Activated CD8-positive, alpha-beta memory T cell treated with anti-CD3 and anti-CD28 coated beads, Interleukin-2, amount 10 ng/mL, durations not matched to agents 7 days and 5 days (primary cell): ENCODE measurements at places on chromosomes 3 and 15. TPM values are rescaled to one million over a fixed set of nuclear protein-coding genes. Genes with fewer than 3 reads are reported as not detected.

- DNase-seq = no peak
- no peaks in the 10 kb centered on the region for H3K27me3 ChIP-seq
- H3K27ac ChIP-seq = no peak overlapping the region
- H3K4me1 ChIP-seq = no peaks in the 10 kb centered on the region
These were observed 512.7 kb upstream of the CDIN1 start for GRCh38 chr15:36066757-36067156.

- H3K27me3 ChIP-seq = peaks cover 56% of the 10 kb centered on the region
- no peak for DNase-seq
- H3K36me3 ChIP-seq = no peaks in the 10 kb centered on the region
- H3K4me3 ChIP-seq = no peak overlapping the region
- H3K4me1 ChIP-seq = no peaks in the 10 kb centered on the region
- no peak overlapping the region for H3K27ac ChIP-seq
These were observed 67.5 kb downstream of the RPL22L1 start for GRCh38 chr3:170802164-170803151.

BTLA gene
- total RNA-seq = 16.2 TPM

SEMA3G gene
- total RNA-seq = 0.28 TPM

GRCh38 chr3:79018671-79019136 is 749.1 kb downstream of the ROBO1 start:
- no peak for DNase-seq
- no peaks in the 10 kb centered on the region for H3K36me3 ChIP-seq
- H3K27me3 ChIP-seq = peaks cover 12% of the 10 kb centered on the region
- H3K4me3 ChIP-seq = no peak overlapping the region
- H3K4me1 ChIP-seq = no peaks in the 10 kb centered on the region

GRCh38 chr3:64903006-64903405 is 215.2 kb upstream of the ADAMTS9 start:
- no peaks in the 10 kb centered on the region for H3K4me1 ChIP-seq
- H3K36me3 ChIP-seq = no peaks in the 10 kb centered on the region
- no peak overlapping the region for H3K4me3 ChIP-seq
- no peak overlapping the region for H3K27ac ChIP-seq
- no peak for DNase-seq

GRCh38 chr3:119018690-119019463 is 15.8 kb downstream of the IGSF11 start:
- DNase-seq = no peak
- H3K27me3 ChIP-seq = peaks cover 16% of the 10 kb centered on the region
- H3K36me3 ChIP-seq = no peaks in the 10 kb centered on the region
- H3K4me3 ChIP-seq = no peak overlapping the region

DNA sequence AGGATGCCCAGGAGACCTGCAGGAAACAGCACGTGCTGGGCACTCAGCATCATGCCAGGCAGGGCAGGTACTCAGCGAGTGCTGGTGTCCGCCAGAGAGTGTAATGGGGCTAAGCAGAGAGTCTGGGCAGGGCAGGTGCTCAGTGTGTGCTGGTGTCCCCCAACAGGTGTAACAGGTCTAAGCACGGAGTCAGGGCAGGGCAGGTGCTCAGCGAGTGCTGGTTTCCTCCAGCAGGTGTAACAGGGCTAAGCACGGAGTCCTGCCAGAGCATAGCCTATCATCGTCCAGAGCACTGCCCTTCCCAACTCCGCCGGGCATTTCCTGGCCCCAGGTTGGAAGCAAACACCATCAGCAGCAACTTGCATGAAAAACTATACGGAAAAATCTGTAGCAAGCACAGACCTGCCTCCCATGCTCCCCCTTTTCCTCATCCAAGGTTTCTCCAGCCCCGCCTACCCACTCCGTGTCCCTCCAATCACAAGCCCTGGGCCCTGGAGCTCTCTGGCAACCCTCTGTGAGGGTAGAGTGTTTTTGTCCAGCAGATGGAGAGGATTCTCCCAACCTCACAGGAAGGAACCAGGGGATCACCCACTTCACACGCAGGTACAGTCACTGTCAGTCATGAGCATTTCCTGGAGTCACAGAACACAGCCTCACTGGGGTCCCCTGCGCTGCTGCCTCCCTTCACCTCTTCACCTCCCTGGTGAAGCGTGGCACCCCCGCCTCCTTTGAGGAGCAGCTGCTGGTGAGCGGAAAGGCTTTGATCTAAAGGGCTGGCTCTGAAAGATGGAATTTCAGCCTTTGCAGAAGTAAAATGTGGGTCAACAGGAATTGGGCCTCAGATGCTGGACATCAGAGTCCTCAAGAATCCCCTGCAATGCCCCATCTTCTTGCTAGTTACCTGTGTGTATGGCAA is 302.5 kb downstream of the OCA2 start:
- H3K4me3 ChIP-seq = no peak overlapping the region
- H3K4me1 ChIP-seq = no peaks in the 10 kb centered on the region
- H3K27me3 ChIP-seq = no peaks in the 10 kb centered on the region
- no peak for DNase-seq
- no peak overlapping the region for H3K27ac ChIP-seq
- H3K36me3 ChIP-seq = no peaks in the 10 kb centered on the region

DNA sequence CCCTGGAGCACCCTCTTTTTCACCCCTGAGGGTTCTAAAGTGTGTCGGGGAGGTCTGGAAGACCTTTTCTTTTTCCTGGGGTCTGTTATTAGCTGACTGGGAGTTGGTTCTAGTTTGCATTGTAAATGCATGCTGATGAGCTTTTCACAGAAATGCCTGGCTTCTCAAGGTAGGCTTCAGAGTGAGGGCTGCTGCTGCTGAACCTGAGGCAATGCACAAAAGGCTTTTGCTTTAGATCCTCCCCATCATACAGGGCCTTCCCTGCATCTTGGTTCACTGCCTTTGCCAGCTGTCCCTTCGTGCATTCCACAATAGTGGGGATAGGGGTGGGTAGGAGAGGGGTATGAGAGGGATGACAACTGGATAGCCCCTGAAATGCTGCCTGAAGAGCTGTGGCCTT is 46.6 kb downstream of the FAH start:
- H3K27me3 ChIP-seq = peaks cover 3% of the 10 kb centered on the region
- no peak for DNase-seq
- H3K4me1 ChIP-seq = no peaks in the 10 kb centered on the region
- no peak overlapping the region for H3K4me3 ChIP-seq
- H3K27ac ChIP-seq = no peak overlapping the region
- no peaks in the 10 kb centered on the region for H3K36me3 ChIP-seq

PRTG gene
- total RNA-seq = not detected

MEGF11 gene
- not detected for total RNA-seq

DNA sequence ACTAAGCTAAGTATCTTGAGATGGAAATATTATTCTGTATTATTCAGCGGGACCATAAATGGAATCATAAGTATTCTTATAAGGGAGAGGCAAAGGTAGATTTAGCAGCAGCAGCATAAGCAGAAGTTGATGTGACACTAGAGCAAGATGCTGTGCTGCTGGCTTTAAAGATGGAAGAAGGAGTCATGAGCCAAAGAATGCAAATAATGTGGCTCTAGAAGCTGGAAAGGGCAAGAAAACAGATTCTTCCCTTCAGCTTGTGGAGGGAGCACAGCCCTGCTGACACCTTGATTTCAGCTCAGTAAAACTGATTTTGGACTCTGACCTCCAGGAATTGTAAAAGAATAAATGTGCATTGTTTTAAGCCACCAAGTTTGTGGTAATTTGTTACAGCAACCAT is 144.2 kb upstream of the ANKRD28 start:
- no peak overlapping the region for H3K27ac ChIP-seq
- no peaks in the 10 kb centered on the region for H3K27me3 ChIP-seq
- no peaks in the 10 kb centered on the region for H3K4me1 ChIP-seq

CHRM5 gene
- total RNA-seq = not detected

- peaks cover 2% of the 10 kb centered on the region for H3K27me3 ChIP-seq
- H3K36me3 ChIP-seq = no peaks in the 10 kb centered on the region
- no peak overlapping the region for H3K27ac ChIP-seq
- DNase-seq = no peak
- H3K4me3 ChIP-seq = no peak overlapping the region
- H3K4me1 ChIP-seq = no peaks in the 10 kb centered on the region
These were observed 290.5 kb upstream of the GADL1 start for GRCh38 chr3:31185062-31185357.

GRCh38 chr3:17367171-17367570 is 375.3 kb downstream of the TBC1D5 start:
- H3K36me3 ChIP-seq = peaks cover 11% of the 10 kb centered on the region
- H3K27me3 ChIP-seq = no peaks in the 10 kb centered on the region
- no peak for DNase-seq
- no peak overlapping the region for H3K27ac ChIP-seq
- H3K4me1 ChIP-seq = peaks cover 3% of the 10 kb centered on the region

GSK3B gene
- total RNA-seq = 35.1 TPM

RNU5B-1 gene
- total RNA-seq = 15.8 TPM

- no peaks in the 10 kb centered on the region for H3K27me3 ChIP-seq
- H3K4me3 ChIP-seq = peak within 1 kb of the TSS; percentile 42
- H3K4me1 ChIP-seq = peaks cover 22% of the 10 kb centered on the region
- DNase-seq = no peak
- H3K36me3 ChIP-seq = peaks cover 4% of the 10 kb centered on the region
These were observed at the start of gene TAGLN3 for GRCh38 chr3:111998636-111999483. TSS of gene TAGLN3 (plus strand) at chr3:111998922. CDS start at chr3:111999423, 501 bp downstream.

- no peaks in the 10 kb centered on the region for H3K27me3 ChIP-seq
- H3K4me1 ChIP-seq = peaks cover 14% of the 10 kb centered on the region
- no peak for DNase-seq
These were observed 44.3 kb upstream of the EIF3J start for GRCh38 chr15:44492672-44493071.

GRCh38 chr15:40136470-40137302 is 24.2 kb upstream of the BUB1B start:
- no peaks in the 10 kb centered on the region for H3K36me3 ChIP-seq
- no peak overlapping the region for H3K27ac ChIP-seq
- peaks cover under 1% of the 10 kb centered on the region for H3K27me3 ChIP-seq
- no peak for DNase-seq

IGF2BP2 gene
- not detected for total RNA-seq

- H3K36me3 ChIP-seq = no peaks in the 10 kb centered on the region
- H3K27me3 ChIP-seq = no peaks in the 10 kb centered on the region
These were observed 88.3 kb upstream of the UBE3A start for GRCh38 chr15:25527118-25527517.

DNA sequence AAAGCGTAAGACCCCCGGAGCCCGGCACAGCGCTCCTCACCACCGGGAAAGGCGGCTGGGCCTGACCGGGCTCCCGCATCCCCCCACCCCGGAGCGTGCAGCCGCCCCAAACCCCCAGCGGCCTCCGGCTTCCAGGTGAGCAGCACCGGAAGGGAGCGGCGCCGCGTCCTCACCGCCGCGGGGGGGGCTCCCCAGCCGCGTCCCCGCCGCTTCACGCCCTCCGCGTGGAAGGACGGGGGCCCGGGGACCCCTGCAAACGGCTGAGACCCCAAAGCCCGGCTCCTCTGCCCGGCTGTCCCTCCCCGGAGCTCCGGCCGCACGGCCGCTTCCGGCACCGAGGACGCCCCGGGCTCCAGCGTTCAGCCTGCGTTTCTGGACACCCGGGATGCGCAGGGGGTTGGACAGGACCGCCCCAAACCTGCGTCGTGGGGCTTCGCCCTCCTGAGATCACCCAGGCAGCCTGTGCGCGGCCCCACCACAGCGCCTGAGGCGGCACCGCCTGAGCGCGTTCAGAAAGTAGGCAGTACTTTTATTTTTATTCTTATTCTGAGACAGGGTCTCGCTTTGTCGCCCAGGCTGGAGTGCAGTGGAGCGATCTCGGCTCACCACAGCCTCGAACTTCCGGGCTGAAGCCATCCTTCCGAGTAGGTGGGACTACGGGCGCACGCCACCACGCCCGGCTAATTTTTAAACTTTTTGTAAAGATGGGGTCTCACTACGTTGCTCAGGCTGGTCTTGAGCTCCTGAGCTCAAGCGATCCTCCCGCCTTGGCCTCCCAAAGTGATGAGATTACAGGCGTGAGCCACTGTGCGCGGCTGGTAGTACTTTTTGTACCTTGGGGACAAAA is 51.6 kb upstream of the BLM start:
- peaks cover 5% of the 10 kb centered on the region for H3K27me3 ChIP-seq
- H3K4me3 ChIP-seq = peak overlapping the region; percentile 84
- DNase-seq = peak; percentile 85
- peaks cover 61% of the 10 kb centered on the region for H3K4me1 ChIP-seq
- H3K36me3 ChIP-seq = peaks cover 34% of the 10 kb centered on the region

TRH gene
- not detected for total RNA-seq

DNA sequence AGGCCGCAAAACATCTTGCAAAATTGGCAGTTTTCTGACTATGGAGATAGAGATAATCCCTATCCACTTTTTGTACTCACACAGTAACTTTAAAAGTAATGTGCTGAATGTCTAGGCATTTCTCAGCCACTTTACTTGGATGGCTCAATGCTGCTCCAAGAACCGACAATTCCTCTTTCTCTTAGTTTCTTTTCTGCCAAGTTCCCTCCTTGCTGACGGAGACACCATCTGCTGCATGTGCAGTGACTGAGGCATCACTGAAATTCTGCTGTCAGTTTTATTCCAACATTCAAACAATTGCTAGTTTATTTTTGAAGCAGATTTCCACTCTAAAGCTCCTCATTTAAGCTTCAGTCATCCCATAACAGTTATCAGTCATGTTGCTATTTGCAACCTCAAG is 116.0 kb upstream of the RBMS3 start:
- H3K4me3 ChIP-seq = no peak overlapping the region
- no peaks in the 10 kb centered on the region for H3K27me3 ChIP-seq
- no peaks in the 10 kb centered on the region for H3K36me3 ChIP-seq

- H3K4me1 ChIP-seq = no peaks in the 10 kb centered on the region
- no peak for DNase-seq
- H3K4me3 ChIP-seq = no peak overlapping the region
These were observed 16.1 kb upstream of the BFSP2 start for GRCh38 chr3:133383741-133384140.

CCR9 gene
- total RNA-seq = 3.2 TPM

- no peak overlapping the region for H3K27ac ChIP-seq
- H3K4me1 ChIP-seq = no peaks in the 10 kb centered on the region
- no peak for DNase-seq
These were observed 539.5 kb upstream of the AGTR1 start for GRCh38 chr3:148158210-148158609.

CACNA2D3 gene
- not detected for total RNA-seq

GNAT1 gene
- total RNA-seq = not detected

IL5RA gene
- total RNA-seq = not detected

DNA sequence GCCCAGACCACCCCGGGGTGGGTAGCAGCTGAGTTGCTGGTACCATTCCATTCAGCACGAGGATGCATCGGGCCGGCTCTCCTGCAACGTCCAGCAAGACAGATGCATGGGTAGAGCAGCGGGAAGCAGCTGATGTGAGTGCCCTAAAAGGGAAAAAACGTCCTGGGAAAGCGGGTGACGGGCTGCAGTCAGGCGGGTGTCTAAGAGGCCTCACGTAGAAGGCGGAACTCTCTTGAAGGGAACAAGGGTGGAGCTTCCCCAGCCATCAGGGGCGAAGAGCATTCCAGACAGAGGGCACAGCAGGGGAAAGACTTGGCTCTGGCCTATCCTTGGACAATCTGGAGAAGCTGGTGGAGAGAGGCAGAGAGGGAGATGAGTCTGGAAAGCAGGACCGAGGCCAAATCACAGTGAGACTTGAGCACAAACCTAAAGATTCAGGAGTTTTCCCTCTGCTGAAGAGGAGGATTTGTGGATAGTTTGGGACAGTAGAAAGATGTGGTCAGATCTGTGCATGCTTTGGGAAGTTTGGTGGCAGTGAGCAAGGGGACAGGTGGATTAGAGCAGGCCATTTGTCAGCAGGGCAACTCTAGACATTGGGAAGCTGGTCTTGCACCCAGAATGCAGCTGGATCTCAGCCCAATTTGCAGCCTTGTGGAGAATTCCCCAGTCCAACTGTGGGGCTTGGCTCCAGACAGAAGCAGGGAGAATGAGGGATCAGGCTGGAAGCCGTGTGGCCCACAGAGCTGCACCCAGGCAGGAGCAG is 70.7 kb downstream of the SEMA5B start:
- no peak overlapping the region for H3K4me3 ChIP-seq
- H3K36me3 ChIP-seq = no peaks in the 10 kb centered on the region
- H3K27ac ChIP-seq = no peak overlapping the region
- H3K27me3 ChIP-seq = peaks cover 23% of the 10 kb centered on the region
- DNase-seq = no peak
- H3K4me1 ChIP-seq = no peaks in the 10 kb centered on the region
